ENCODE measurements at places on chromosomes 13 and 19.

- DNase-seq = no peak
Measured at GRCh38 chr13:76271728-76272232, 614.4 kb downstream of the KCTD12 start.

- no peak for DNase-seq
Measured at GRCh38 chr19:40523322-40524047, 53.2 kb upstream of the SHKBP1 start.

DNA sequence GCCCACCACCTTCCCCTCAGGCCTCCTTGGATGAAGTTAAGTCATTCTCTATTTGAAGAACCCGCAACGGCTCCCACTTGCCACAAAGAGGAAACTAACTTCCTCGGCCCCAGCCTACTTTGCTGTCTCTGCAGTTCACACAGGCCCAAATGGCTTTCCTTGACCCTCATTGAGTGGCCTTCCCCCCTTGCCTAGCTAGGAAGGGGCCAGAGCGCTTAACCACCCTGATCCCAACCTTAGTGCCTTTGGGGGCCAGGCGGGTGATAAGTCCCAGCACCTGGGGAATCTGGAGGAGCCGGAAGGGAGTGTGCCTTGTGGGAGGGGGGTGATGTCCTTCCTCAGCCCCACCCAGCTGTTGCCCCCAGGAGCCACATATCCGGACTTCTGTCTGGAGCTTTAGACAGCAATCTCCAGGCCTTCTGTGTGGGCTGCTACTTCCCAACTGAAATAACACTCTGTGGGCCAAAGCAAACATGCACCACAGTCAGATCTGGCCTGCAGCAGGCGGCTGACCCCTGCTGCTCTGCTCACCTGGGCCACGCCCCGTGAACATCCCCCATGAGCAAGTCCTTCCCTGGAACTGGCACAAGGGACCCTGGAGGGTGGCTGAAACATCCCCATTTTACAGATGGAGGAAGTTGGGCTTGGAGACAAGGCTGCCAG lies 10.5 kb downstream of the NECTIN2 start:
- DNase-seq = no peak

DNA sequence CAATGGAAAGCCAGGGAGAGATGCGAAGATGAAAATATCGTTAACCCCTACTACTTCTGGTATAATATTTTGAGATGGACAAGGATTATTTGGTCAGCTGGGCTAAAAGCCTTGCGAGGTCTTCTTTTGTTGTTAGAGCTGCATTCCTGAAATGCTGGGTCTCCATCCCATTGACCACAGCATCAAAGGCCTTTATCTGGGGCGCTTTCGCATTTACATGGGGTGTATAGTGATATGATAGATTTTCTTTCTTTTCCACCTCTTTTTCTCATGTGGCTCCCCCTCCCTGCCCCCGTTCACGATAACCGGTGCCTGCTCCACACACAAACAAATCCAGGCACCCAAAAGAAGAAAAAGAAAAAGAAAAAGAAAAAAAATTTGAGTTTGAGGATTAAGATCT lies 77.5 kb downstream of the ZNF536 start:
- no peak for DNase-seq

- DNase-seq = no peak
Measured at GRCh38 chr13:89113744-89114143, 1442.6 kb downstream of the SLITRK5 start.

- no peak for DNase-seq
Measured at GRCh38 chr13:20519875-20520274, 5.8 kb downstream of the CRYL1 start.

- DNase-seq = peak; percentile 40
Measured at GRCh38 chr13:44575741-44576350, at the start of gene TSC22D1. Gene TSC22D1, minus strand, starts transcription at chr13:44576330. Its CDS starts 256 bp downstream, at chr13:44576074.

- DNase-seq = no peak
Measured at GRCh38 chr19:42455621-42456081, 12.9 kb upstream of the CXCL17 start.

- DNase-seq = no peak
Measured at GRCh38 chr19:10102787-10103236, 334 bp upstream of the ANGPTL6 start.

Data from stimulated activated CD4-positive, alpha-beta T cell treated with anti-CD3 and anti-CD28 coated beads, TNF-alpha, amount 100 ng/mL, for 4 hours (primary cell).